ENCODE measurements at places on chromosomes 12 and 14.
A peak's percentile ranks its signal among the peaks of the same experiment; 100 is the strongest.

DNA sequence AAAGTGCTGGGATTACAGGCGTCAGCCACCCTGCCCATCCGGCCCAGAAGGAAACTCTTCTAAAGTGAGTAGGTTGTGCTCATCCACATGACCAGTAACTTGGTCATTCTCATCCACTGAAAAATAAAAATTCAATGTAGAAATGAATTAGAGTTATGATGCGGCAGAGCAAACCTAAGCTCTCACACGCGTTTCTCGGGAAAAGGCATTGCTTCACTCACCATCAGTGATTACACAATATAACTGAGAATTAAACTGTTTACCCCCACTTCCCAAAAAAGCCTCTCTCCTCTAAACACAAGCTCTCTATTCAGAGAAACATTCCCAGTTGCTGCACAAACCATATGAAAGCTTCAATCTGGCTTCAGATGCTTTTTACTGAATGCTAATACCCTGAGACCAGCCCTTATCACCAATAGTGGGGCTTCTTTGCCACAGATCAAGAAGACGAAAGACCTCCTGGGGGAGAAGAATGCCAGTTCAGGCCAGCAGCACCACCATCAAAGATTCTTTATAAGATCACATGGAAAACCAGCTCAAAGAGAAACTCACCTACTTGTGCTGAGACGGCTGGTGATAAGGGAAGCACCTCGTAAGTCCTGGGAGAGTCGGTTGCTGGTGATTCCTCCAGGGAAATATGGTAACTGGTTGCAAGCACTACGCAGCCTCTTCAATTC is 121.5 kb upstream of the SFSWAP start:
- no peak for DNase-seq

DNA sequence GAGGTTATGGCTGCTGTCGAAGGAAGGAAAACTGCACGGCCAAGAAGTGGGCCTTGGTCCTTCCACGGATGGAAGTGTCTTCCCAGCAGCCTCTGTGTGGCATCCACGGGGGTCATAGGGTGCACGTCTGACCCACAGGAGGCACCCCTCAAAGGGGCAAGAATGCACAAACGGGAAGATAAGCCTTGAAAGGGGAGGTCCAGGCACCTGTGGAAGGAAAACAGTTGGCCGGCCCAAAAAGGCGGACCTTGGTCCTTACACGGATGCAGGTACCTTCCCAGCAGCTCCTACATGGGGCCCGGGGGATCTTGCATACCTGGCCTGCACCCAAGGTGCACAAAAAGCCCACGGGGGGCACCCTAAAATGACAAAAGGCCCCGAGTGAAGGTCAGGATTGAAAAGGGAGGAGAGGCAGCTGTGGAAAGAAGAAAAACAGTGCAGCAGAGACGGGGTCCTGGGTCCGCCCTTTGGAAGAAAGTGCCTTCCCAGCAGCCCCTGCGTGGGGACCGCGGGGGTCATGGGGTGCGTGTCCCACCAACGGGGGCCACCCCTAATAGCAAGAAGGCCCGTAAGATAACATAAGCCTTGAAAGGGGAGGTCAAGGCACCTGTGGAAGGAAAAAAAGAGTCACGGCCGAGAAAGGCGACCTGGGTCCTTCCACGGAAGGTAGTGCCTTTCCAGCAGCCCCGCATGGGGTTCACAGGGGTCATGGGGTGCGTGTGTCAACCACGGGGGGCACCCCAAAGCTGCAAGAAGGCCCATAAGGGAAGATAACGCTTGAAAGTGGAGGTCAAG is 276.1 kb downstream of the ALG10 start:
- DNase-seq = no peak

DNA sequence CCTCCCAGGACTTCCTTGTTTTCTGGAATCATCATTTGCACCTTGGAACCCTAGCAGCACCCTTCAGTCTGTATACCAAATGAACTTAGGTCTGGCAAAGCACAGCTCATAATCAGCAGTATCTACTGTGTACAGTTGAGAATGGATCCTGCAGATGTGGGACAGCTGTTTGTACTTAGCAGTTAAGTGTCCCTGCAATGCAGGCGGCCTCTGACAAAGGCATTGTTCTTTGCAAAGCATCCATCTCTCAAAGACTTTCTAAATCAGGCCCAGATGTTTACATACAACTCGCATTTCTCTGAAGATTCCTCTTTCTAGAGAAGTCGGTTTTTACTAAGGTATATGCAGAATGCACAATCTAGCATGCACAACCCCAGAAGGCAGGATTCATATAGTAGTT is 170.5 kb upstream of the RBM19 start:
- DNase-seq = no peak

- DNase-seq = no peak
Observed at GRCh38 chr14:77018785-77019184, 9.7 kb downstream of the IRF2BPL start.

- no peak for DNase-seq
Observed at GRCh38 chr14:68140076-68140741, 320.6 kb downstream of the RAD51B start.

DNA sequence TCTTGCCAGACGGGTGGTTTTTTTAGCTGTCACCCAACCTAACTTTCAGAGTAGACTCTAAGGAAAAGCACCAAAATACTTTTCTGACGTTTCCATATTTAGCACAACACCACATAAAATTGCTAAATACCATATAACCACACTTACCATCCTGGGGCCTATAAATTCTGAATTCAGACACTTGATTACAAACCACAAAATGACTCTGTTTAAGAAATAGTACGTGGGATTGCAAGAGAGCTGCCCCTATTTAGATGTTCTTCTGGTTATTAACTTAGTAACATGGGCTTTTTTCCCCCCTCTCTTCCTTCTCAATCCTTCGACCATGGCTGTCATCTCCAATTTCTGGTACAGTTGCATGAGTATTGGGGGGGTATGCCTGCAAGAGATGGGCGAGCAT is 287.7 kb downstream of the BMP4 start:
- no peak for DNase-seq

- DNase-seq = no peak
Observed at GRCh38 chr12:39959031-39959430, 146.8 kb downstream of the SLC2A13 start.

GRCh38 chr12:128867466-128867865 is 14.2 kb downstream of the GLT1D1 start:
- DNase-seq = no peak

- no peak for DNase-seq
Observed at GRCh38 chr12:56661979-56662638, 16.3 kb upstream of the ATP5F1B start.

GRCh38 chr14:54929556-54929955 is 26.9 kb upstream of the GCH1 start:
- DNase-seq = no peak

- no peak for DNase-seq
Observed at GRCh38 chr14:32635061-32635719, 303.5 kb upstream of the NPAS3 start.

DNA sequence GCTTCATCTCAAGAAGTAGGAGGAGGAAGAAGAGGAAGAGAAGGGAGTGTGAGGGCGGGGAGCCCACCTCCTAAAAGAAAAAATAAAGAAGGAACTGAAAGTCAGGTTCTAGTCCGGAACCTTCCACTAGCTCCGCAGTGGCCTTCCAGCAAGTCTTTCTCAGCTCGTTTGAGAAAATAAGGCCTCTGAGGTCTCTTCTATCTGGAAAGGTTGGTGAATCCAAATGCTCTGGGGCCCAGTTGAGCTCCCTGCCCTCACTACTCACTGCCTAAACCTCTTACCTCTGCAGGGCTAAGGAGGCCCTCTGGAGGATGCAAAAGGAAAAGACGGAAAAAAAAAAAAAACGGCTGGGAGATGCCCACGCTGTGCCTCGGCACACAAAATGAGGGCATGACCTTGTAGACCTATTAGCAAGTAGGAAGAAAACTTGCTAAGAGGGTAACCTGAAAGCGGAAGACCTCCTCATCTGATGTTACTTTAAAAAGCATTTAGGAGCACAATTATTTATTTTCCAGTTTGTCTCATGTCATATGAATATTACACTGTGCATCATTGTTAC is 35.9 kb downstream of the FBLN5 start:
- peak; percentile 22 for DNase-seq

DNA sequence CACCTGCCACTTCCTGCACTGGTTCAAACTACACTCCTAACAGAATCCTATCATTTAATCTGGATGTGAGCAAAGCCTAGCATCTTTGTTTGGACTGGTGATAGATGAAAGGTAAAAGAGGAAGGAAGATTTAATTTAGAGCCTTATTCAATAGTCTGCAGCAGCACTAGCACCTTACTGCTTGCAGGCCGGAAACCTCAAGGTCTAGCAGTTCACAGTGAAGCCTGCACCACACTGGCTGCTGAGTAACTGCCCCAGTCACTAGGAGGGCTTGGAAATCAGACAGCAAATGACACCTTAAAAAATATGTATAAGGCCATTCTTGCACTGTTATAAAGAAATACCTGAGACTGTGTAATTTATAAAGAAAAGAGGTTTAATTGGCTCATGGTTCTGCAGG is 358.0 kb downstream of the DAD1 start:
- no peak for DNase-seq

DNA sequence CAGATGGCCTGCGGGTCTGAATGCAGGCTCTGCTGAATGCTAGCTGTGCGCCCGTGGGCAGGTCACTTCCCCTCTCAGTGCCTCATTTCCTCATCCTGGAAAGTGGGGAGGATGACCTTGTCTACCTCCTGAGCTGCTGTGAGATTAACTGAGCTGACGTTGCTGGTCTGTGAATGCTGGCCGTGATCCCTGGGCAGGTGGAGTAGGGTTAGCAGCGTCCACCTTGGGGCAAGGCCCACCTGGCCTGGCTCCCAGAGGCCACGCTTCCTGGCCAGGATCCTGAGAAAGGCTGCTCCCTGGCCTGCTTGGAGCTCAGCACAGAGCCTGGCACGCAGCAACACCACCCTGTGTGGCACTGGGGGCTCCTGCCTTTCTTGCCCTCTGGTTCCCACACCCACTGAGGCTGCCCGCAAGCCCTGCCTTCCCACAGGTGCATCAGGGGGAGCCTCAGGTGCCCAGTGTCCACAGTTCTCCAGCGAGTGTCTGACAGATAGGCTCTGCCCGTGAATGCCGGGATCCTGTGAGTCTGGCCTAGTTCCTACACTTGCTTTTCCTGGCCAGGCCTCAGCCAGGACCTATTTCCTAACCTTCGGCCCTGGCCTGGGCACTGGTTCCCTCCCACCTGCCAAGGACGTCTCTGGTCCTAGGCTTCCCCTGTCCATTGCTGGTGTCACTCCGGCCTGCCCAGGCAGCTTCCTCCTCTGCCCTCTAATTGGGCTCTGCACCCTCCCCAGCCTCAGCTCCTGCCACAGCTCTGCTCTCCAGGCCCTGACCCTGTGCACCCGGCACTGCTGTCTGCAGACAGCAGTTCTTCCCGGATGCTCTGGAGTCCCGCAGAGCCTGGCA is 37.2 kb upstream of the TDRD9 start:
- no peak for DNase-seq

DNA sequence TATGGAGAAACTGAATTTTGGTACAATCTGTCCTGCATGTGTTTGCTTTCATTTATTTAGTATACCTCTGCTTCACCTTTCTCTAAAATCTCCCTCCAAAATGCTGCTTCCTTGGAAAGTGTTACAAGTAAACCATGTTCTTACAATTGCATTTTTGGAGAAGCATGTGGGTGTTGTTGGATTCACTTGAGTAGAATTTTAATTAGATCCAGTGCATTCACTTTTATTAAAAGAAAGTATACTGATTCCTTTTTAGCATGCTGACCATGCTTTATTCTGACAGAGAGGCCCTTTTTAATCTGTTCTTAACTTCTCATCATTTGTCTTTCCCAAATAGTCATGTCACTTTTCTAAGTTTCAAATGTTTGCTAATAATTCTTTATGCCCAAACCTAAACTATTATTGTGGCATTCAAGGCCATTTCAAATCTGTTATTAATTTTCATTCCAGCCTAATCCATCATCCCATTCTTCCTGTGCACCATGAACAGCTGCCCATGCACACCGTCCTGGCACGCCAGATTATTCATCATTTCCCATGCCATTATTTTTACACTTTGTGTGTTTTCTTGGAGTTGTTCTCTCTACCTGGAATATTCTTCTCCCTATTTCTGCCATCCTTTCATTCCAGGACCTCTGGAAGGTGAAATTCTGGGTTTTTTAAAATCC is 90.7 kb downstream of the METTL25 start:
- no peak for DNase-seq

DNA sequence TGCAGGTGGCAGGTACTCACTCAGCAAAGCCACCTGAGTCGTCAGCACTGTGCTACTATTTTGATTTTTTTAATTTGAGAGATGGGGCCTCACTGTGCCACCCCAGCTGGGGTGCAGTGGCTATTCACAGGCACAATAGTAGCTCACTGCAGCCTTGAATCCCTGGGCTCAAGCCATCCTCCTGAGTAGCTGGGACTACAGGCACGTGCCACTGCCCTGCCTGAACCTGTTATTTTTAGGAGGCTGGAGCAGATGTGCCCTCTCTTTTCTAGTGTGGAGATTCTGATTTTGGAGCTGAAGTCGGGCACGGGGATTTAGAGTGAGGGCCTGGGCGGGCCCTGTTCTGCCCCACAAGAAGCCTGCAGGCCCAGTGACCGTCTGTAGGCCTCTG is 17.3 kb downstream of the SLC25A47 start:
- no peak for DNase-seq

DNA sequence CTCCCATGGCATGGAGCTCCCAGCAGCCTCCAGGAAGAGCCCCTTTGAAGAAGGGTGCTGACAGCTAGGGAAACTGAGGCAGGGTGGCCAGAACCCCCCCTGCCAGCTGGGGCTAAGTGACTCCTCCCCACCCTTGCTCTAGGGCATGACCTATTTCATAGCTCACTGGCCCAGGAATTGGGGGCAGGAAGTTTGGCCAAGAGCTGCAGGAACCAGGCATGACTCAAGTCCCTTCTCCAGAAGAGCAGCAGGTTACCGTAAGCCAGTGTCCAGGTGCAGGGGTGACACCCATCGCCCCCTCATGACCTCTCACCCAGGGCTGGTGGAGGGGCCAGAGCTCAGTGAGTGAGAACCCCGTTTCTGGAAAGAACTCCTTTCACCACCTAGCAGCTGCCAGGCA is 1.9 kb downstream of the RASAL1 start:
- DNase-seq = no peak

All from activated T-helper 1 cell treated with anti-CD3 and anti-CD28 coated beads, Interleukin-2, amount 50 U/mL, for 16 hours (primary cell).